ENCODE measurements at places on chromosomes 7 and 10. TPM values are rescaled to one million over a fixed set of nuclear protein-coding genes. Genes with fewer than 3 reads are reported as not detected.

- peak; percentile 24 for DNase-seq
Observed at GRCh38 chr7:11026452-11027359, 53.0 kb downstream of the PHF14 start.

DNA sequence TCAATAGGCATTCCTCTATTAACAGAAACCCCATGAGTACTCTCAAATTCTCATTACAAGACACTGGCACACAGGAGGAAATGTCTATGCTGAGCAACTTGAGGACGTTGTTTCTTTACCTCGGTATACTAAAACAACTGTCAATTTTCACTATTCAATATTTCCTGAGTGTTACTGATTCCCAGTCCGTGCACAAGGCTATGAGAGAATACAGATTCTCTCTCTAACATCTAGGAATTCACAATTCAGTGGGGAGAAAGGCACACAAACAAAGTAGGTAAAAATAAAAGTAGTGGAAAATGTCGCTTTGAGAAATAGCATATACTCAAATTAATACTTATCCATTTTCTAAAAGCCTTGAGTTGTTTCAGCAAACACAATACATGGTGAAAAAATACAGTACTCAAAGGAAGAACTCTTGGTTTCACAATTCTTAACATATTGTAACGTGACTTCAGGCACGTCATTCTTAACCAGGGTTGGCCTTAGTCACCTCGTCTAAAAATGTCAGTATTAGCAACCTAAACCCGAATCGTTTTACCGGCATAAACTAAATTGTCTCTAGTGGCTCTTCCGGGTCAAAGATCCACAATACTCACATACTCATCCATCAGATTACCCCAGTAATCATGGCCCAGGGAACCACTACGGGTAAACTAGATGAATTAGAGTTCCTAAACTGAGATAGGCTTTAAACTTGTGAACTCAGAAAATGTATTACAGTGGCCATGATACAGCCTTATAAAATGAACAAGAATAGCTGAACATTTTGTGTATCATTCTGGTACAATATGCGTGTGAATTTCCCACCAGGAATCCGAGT, 1.5 kb downstream of the IPMK start:
- peak; percentile 77 for DNase-seq

GGCT gene
- total RNA-seq: 18.1 TPM

DNA sequence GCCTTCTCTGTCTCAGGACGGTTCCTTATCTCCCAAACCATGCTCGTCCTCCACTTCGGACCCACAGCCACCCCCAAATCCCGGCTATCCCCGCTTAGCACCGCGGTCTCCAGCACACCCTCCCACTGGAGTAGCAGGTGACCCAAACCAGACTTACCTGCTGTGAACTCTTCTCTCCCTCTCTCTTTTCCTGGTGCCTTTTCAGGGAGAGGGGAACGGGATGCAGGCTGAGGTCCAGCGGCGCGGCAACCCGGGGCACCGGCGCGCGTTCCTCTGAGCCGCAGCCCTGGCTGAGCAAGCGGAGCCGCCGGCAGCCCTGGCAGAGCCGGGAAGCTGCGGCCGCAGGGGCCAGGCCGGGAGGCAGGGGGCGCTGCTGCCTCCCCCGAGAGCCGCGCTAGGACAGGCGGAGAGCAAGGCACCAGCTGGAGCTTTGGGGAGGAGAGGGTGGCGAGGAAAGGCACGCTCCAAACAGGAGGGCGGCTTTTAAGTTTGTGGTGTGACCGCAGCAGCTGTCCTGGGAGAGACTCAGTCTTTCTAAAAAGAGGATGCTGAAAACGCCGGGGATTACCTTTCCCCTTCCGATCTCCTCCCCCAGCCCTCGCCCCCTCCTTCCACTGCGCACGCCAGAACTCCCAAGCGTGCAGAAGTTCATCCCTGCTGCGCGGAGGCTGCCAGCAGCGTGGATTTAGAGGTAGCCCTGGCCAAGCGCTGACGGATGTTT, at the start of gene SEMA3D:
Gene SEMA3D, minus strand, starts transcription at position 536 of the 721 bp plus-strand sequence. CDS start 65,165 bp downstream, outside the sequence.
- DNase-seq: peak; percentile 72

DNA sequence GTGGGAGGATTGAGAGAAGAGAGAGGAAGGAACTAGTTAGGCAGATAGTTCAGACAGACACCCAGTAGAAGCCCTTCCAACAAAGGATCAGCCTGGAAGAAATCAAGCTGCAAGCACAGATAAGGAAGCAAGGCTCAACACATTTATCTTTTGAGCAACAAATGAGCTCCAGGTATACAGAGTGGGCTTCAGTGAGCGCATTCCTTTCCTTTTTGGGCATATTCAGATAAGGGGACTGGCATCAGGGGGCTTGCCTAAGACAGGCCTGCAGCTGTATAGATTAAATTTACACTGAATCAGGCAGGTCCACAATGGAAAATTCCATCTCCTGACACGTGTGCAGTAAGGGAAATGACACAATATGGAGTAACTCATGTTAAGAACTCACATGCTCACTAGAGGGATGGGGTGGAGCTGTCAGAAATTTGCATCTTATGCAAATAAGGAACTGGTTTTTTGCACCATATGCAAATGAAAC, 147.2 kb downstream of the AKR1D1 start:
- no peak for DNase-seq

GRCh38 chr7:1033546-1034145, 10.7 kb upstream of the GPR146 start:
- DNase-seq: no peak

DNA sequence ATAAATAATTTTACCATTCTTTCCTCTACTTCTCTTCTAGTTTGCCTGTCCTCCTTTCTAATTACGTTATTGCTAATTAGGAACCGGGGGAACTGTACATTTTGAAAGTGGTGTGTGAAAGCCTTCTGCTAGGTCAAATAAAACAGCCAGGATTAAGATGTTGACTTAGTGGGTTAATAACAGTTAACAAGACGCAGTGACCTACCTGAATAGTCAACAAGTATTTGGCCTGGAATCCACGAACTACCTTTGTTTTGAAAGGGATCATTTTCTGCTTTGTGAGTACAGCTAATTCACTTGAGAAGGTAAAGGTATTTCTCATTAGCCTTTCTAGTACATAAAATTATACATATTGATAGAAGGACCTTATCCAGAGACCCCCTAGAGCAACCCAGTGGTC, 139.9 kb downstream of the COL28A1 start:
- DNase-seq: no peak

ZNF438 gene
- 4.7 TPM for total RNA-seq

GRCh38 chr10:126705951-126706565, 35.6 kb upstream of the C10orf90 start:
- DNase-seq: no peak

DNA sequence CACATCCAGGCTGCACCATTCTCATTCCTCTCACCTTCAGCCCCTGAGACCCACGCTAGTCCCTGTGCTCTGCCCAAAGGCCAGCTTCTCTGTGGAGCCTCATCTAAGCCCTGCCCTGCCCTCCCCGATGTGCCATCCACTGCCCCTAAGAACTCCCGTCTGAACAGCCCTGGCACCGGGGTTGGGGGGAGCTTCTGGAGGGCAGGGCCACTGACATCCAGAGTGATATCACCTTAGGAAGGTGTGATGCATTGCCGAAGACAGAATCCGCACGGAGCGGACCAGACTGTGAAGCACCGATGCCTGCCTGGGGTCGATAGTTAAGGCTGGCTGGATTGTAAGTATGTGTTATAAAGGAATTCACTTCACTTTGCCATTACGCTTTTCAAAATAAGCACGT, 511.0 kb downstream of the PTPRN2 start:
- DNase-seq: no peak

GRCh38 chr7:130350945-130351790, 6.6 kb downstream of the CPA5 start:
- DNase-seq: peak; percentile 71

DNA sequence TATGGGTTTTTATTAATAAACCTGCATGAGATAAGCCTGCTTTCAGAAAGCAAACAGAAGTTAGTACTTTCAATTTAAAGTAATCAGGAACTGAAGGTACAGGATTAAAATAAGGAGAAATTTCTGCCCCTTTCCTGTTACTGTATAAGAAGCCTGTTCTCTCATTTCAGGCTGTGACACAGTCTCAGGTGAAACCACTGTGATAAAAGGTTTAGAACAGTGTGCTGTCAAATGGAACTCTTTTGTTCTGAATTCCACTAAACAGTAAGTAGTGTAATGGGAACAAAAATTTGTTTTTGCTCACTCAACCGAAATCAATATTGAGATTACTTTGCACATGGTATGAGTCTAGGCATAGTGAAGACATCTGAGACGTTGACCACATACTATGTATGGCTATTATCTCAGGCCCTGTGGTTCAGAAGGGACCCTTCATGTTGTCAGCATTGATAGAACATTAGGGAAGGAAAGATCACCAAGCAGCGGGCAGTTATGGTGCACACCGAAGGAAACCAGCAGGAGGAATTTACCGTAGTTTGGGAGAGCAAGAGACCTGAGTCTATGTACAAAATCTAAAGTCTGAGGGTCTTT, 14.9 kb downstream of the HEPACAM2 start:
- DNase-seq: no peak

- DNase-seq: peak; percentile 82
Observed at GRCh38 chr7:94028768-94029167, 24.6 kb upstream of the BET1 start.

DNA sequence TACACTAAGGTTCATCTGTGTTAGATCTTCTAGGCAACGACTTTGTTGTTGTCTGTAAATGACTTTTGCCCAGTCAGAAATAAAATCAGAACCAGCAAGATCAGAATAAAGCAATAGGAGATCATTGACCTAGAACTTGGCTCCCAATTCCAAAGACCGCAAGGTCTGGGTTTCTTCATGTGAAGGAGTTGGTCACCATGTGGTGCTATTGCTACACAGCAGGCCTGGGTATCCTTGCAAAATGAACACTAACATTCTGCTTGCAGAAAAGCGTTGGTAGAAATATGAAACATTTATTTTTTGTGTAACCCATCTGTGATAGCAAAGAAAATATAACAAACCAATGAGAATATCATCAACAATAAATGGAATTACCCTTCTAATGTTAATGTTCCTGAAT, 831.0 kb downstream of the NXPH1 start:
- DNase-seq: no peak

DNA sequence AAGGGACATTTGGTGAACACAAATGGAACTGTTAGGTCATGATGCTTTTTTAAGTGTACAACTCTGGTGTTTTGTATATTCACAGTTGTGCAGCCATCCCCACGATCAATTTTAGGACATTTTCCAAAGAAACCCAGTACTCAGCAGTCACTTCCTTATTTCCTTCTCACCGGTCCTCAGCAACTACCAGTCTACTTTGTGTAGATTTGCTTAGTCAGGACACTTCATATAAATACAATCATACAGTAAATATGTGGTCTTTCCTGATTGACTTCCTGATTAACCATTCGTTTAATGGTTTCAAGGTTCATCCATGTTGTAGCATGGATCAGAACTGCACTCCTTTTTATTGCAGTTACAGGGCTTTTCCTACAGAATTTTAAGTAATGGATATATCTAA, 14.4 kb downstream of the SGPL1 start:
- no peak for DNase-seq

DNA sequence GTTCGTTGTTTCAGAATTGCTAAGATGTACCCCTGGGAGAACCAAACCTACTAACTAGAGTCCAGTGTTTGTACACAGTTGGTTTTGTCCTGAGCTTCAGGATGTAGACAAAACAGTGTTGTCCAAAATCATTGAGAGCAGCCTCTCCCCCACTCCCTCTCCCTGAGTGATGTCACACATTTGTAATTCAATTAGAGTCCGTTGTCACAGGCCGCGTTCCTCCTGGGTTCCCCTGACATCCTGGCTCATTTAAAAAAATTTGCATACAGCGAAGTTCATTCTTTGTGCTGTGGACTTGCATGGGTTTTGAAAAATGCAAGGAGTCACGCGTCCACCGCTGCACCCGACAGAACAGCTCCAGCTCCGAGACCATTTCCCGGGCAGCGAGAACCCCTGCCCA, 10.3 kb downstream of the GRIFIN start:
- DNase-seq: no peak

ELFN1 gene
- 1.6 TPM for total RNA-seq

DNA sequence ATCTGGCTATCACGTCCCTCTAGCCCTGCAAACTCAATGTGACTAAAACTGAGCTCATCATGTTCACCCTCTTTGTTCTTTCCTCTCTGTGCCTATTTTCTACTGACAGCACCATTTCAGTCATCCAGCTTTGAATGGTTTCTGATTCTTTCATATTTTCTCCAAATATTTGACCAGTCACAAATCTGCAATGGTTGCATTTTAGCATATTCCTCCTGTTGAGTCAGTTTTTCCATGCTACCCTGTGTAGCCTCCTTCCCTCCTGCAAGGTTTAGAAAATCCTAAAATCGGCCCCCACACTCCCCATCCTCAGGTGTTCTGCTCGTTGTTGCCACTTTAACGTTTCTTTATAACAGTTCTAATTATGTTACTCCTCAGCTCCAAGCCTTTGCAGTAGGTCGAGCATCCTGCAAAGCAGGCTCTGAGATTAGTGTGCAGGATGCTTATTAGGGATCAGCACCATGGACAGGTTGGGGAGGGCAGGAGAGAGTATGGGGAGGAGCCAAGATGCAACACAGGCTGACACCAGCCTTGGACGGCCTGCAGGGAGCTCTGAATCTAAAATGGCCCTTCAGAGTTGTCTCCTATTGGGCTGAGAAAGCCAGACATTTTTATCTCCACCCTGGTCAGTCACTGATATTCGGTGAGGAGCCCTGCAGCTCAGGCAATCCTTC, 531.0 kb upstream of the COBL start:
- DNase-seq: no peak

MALRD1 gene
- total RNA-seq: 1.7 TPM

PPP1R9A gene
- under 0.01 TPM for total RNA-seq

DNA sequence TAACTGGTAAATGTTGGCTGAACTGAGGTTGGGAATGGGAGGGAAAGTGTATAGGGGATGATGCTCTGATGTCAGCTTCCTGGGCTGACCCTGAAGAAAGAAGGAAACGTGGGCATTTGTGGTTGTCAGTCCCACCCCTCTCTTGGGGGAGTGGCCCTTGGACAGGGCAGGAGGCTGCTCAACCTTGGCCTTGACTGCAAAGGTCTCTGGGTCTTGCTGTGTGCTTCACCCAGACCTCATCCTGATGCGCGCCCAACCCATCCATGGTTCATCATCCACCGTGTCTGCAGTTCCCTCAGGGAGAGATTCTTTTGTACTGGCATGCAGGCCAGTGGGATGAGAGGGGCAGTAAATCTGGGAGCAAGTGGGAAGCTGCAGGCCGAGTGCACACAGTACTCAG, 4.7 kb upstream of the ZYX start:
- DNase-seq: no peak

DNA sequence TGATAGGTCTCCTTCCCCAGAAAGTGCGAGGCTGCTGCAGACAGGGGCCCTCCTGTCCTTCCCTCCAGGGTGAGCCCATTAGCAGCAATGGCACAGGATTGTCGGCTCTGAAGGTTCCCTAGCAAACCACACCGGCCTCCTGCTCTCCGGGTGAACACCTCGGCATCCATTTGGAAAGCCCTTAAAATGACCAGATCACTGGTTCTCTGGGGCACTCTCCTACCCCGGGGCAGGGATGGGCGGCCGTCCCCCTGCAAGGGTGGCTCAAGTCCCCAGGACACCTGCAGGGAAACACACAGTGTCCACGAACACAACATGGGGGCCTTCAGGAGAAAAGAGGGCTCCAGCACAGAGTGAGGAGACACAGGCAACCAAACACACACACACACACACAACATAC, 459.1 kb downstream of the PTPRN2 start:
- DNase-seq: no peak

All from fibroblast of villous mesenchyme (primary cell).